Activated effector memory CD4-positive, alpha-beta T cell treated with anti-CD3 and anti-CD28 coated beads, Interleukin-2, amount 50 U/mL, for 16 hours (primary cell): ENCODE measurements at places on chromosomes 2 and 18.

GRCh38 chr2:167424803-167425755, 536.8 kb downstream of the XIRP2 start:
- DNase-seq = no peak

DNA sequence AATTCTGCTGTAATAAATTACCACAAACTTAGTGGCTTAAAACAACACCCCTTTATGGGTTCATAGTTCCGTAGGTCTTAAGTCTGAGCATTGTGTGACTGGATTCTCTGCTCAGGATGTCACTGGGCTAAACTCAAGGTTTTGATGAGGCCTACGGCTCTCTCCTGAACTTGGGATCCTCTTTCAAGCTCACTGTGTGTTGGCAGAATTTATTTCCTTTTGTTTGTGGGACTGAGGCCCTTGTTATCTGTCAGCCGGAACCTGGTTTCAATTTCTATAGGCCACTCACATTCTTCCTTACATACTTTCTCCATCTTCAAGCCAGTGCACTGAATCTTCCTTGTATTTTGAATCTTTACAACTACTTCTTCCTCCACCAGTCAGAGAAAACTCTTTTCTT, 290.2 kb downstream of the AKAIN1 start:
- no peak for DNase-seq

GRCh38 chr2:144942516-144943256, 422.8 kb upstream of the ZEB2 start:
- no peak for DNase-seq

DNA sequence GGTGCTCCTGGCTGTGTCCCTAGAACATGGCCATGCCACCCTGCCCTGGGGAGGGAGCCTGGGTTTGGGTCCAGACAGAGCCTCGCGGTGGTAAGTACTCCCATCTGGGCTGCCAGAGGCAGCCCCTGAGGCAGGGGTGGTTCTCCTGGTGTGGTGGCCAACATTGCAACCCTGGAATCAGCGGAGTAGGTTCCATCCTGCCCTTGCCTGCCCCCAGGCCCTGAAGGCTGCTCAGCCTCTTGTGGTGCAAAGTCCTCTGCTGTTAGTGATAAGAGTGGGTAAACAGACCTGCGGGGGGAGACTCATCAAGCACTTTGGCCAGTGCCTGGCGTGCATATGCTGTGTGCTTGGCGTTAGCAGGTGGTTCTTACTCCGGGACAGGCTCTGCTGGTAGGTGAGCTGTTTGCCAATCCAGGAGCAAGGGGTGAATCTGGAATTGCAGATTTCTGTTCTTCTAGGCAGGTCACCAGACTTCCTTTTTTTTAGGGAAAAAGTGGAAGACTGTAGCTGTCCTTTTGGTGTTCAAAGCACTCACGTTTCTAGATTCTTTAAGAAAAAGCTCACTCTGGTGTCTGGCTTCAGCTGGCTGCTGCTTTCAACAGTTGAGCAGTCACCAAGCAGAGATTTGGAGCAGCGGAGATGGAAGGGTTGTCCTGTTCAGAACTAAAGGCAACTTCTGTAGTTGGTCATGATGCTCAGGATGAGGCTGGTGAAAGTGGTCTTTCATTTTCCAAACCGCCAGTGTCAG, 3.2 kb downstream of the CNNM3 start:
- no peak for DNase-seq

- DNase-seq = no peak
Observed at GRCh38 chr2:229591611-229592010, 122.7 kb downstream of the DNER start.

DNA sequence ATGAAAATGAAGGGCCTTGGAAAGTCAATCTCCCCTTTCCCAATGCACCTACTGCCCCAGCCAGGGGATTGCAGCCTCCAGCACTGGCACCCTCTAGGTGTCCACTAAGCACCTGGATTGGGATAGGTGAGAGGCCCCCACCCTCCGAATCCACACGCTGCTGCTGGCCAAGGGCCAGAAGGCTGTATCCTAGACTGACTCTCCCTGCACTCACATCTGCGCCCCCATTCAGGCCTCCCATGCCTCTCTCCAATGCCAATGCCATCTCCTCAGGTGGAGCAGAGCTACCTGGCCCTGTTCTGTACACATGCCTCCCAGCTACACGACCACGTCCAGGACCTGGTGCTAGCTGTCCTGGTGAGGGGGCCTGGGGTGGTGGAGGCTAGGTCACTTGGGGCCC, 9.8 kb downstream of the MFSD2B start:
- no peak for DNase-seq

DNA sequence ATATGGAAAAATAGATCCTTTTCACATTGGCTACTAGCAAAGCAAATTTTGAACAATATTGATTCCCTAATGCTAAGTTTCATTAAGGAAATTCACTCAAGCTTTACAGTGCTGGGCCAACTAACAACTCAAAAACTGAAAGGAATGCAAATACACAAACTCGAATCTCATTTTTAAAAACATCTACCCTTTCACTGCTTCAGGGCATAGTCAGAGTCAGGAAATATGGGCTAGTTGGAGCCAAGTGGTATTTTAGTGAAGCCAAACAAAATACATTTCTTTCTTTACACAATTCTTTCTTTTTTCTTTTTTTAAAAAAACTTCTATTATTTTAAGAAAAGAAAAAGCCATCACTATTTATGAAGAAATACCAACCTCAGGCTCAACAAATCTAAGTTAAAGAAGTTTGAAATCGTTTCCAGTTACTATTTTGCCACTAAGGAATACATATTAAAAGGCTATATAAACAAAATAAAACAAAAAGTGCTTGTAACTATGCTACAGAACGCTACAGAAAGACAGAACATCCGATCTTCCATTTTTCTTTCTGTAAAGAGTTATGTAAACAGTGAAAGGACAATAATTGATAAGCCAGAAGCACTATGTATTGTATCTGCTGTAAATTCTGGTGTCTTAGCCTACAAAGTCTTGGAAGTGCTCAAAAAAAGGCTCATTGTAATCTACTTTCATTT, 113.6 kb upstream of the STK17B start:
- no peak for DNase-seq

GRCh38 chr2:201472411-201472810, 20.9 kb downstream of the STRADB start:
- DNase-seq = no peak

GRCh38 chr2:31219131-31219969, 2.0 kb upstream of the CAPN14 start:
- DNase-seq = no peak

GRCh38 chr2:101883860-101884259, 107.9 kb upstream of the IL1R2 start:
- no peak for DNase-seq

- DNase-seq = no peak
Observed at GRCh38 chr2:22290302-22290701, 1094.7 kb upstream of the KLHL29 start.

GRCh38 chr2:236261452-236261851, 2.8 kb downstream of the ASB18 start:
- no peak for DNase-seq

DNA sequence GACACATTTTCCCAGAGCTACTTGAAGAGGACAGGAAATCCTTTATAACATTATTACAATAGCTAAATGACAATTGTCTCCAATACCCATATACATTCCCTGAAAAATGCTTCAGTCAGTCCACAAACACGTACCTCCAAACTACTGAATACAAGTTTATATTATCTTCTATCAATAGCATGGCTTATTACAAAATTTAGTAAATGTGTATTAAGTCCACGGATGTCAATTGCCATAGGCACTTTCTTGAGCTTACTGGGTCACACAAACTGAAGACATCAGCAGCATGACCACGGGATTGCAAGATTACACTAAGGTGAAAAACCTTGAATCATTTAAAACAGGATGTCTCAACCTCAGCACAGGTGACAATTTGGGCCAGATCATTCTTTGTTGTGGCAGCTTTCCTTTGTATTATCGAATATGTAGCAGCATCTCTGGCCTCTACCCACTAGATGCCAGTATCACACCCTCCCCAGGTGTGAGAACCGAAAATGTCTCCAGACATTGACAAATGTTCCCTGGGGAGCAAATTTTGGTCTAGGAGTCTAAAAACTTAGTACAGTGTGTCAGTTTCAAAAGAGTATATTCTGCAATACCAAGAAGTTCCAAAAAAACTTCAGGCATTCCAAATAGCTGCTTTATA, 1.4 kb downstream of the MBD2 start:
- DNase-seq = peak; percentile 75
